ENCODE measurements at places on chromosomes 4 and X.

- no peaks in the 10 kb centered on the region for H3K36me3 ChIP-seq
- no peaks in the 10 kb centered on the region for H3K4me1 ChIP-seq
- H3K27ac ChIP-seq, result peak overlapping the region; percentile 25
- peak; percentile 24 for DNase-seq
- no peaks in the 10 kb centered on the region for H3K27me3 ChIP-seq
- H3K4me3 ChIP-seq, result peak overlapping the region; percentile 53
Observed at GRCh38 chr4:1683261-1683735, 815 bp downstream of the FAM53A start.

DNA sequence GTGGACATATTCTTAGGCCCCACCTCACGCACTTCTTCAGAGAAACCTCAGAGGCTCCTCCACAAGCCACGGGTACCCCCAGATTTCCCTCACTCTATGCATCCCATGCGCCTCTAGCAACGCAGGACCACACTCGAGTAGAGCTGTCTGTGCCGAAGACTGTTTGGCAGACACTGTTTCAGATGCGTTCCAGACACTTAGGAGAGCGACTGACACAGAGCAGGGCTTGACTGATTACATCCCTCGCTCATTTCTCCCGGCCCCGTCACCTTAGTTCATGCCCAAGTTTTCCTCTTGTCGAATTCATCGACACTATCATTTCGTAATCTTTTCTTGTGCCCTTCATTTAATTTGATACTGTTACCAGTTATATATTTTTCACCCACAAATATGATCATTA lies 15.0 kb downstream of the SORBS2 start:
- no peak for DNase-seq
- no peak overlapping the region for H3K4me3 ChIP-seq
- H3K4me1 ChIP-seq, result peaks cover 10% of the 10 kb centered on the region
- no peaks in the 10 kb centered on the region for H3K27me3 ChIP-seq
- no peak overlapping the region for H3K27ac ChIP-seq
- H3K36me3 ChIP-seq, result no peaks in the 10 kb centered on the region

DNA sequence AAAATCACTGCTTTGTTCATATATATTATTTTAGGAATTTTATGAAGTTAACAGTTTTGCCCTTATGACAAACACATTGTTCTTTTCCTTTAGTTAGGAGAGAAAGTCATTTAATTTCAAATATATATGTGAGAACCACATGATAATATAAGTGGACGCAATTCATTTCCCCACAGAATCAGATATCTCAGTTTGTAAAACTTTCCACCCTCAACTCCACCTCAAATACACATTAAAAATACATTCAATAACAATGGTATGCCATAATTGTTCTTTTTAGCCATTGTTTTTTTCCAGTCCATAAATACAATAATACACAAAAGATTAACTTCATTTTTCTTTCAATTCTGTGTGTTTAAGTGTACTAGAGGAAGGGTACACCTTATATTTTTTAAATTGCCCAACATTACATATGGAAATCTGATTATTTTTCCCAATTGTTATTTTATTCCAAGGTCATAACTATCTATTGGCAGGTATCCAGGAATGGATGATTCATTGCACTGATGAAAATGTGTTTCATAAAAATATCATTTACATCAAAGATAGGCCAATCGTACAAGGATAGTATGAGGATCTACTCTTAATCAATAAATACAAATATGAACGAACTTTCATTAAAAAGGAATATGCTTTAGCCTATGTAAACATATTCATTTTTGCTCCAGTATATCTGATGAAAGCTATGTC lies 125.0 kb downstream of the PPP3CA start:
- no peak for DNase-seq
- H3K4me1 ChIP-seq, result peaks cover 17% of the 10 kb centered on the region
- H3K27ac ChIP-seq, result no peak overlapping the region
- no peak overlapping the region for H3K4me3 ChIP-seq
- H3K27me3 ChIP-seq, result no peaks in the 10 kb centered on the region

- H3K4me1 ChIP-seq, result no peaks in the 10 kb centered on the region
- no peaks in the 10 kb centered on the region for H3K36me3 ChIP-seq
- no peak for DNase-seq
- no peaks in the 10 kb centered on the region for H3K27me3 ChIP-seq
- no peak overlapping the region for H3K4me3 ChIP-seq
Observed at GRCh38 chr4:17721496-17722355, 59.7 kb downstream of the FAM184B start.

DNA sequence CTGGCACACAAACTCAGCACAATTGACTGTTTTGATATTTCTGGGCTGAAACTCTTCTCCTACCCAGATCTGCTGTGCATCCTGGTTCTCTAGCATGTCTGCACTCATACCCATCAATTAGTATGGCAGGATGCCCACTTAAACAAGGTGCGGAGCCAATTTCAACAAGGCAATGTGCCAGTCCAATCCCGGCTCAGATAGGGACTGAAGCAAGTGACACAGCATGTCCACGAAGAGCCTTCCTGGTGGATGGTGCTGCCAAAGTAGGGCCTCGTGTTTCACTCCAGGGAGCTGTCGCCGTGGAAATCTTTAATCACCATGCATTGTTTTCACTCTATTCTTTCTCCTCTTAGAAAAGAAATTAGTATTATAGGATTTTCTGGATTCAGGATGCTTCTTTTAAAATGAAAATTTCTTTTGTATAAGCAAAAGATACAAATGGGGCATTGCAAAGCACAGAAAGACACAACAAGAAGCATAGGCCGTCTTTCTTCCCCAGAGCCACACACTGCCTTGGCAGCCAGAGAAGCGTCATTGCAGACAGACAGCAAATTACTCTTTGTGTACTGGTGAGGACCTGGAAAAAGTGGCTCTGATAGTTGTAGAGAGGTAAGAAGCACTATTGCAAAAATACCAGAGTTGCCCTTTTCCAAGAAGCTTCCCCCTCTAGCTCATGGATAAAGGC lies 40.6 kb upstream of the LSM6 start:
- DNase-seq, result peak; percentile 10
- no peaks in the 10 kb centered on the region for H3K4me1 ChIP-seq
- no peaks in the 10 kb centered on the region for H3K36me3 ChIP-seq
- H3K27ac ChIP-seq, result no peak overlapping the region
- H3K27me3 ChIP-seq, result no peaks in the 10 kb centered on the region
- H3K4me3 ChIP-seq, result no peak overlapping the region

- H3K4me3 ChIP-seq, result no peak overlapping the region
- H3K27me3 ChIP-seq, result no peaks in the 10 kb centered on the region
- H3K27ac ChIP-seq, result no peak overlapping the region
- no peaks in the 10 kb centered on the region for H3K36me3 ChIP-seq
- no peak for DNase-seq
Observed at GRCh38 chr4:6113641-6114040, 86.7 kb downstream of the JAKMIP1 start.

- no peak for DNase-seq
- no peaks in the 10 kb centered on the region for H3K36me3 ChIP-seq
- no peak overlapping the region for H3K4me3 ChIP-seq
- no peaks in the 10 kb centered on the region for H3K4me1 ChIP-seq
Observed at GRCh38 chr4:149645790-149646189, 169.9 kb downstream of the IQCM start.

- H3K4me3 ChIP-seq, result no peak overlapping the region
- no peaks in the 10 kb centered on the region for H3K36me3 ChIP-seq
- no peaks in the 10 kb centered on the region for H3K27me3 ChIP-seq
Observed at GRCh38 chr4:124803026-124803425, 90.5 kb upstream of the ANKRD50 start.

DNA sequence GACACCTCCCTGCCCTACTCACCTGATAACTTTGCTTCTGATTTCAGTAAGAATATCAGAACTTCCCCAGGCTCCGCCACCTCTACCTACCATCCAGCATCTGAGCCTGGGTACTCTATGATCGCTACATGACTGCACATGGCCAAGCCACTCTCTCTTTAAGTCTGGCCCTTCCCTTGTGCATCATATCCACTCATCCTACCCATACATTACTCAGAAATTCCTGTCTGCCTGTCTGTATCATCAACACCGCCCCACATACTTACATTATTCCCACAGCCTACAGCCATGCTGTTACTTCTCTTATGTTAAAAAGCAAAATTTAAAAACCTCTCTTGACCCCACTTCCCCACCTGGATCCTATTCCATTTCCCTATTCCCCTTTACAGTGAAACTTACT lies 84.7 kb downstream of the SCD5 start:
- H3K27ac ChIP-seq, result no peak overlapping the region
- H3K36me3 ChIP-seq, result no peaks in the 10 kb centered on the region
- DNase-seq, result no peak

- no peaks in the 10 kb centered on the region for H3K4me1 ChIP-seq
- no peaks in the 10 kb centered on the region for H3K27me3 ChIP-seq
- H3K27ac ChIP-seq, result no peak overlapping the region
- H3K36me3 ChIP-seq, result no peaks in the 10 kb centered on the region
Observed at GRCh38 chr4:171622729-171623128, 190.5 kb upstream of the GALNTL6 start.

DNA sequence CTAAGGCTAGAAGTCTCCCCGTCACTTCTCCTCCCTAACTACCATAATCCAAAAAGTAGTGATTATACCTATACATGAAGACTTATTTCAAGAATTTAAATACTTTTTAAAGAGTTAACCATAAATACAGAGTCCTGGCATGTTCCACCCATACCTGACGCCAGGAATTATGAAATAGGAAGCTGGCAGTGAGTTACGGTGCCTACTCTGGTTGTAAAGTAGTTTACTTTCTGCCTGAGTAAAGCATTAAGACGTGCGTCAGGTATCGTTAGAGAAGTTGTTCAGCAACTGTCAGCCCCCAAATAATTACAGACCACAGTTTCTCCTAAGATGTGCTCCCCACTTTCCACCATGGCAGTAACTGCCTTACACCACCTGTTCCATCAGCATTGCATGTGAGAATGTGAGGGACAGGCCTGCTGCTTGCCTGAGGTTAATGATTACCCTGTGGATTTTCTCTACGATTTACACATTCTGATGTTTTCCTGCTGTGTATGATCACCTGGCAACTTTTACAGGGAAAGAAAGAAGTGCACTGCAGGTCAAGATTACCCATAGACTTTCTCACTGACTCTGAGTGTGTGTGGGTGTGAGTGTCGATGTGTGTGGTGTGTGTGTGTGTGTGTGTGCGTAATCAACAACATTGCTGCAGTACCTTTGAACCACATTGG lies 92.3 kb upstream of the SLC7A11 start:
- H3K27ac ChIP-seq, result peak overlapping the region; percentile 58
- no peak overlapping the region for H3K4me3 ChIP-seq
- no peaks in the 10 kb centered on the region for H3K4me1 ChIP-seq
- no peaks in the 10 kb centered on the region for H3K27me3 ChIP-seq
- H3K36me3 ChIP-seq, result no peaks in the 10 kb centered on the region

GRCh38 chr4:126372634-126373033 lies 1057.9 kb downstream of the FAT4 start:
- H3K27ac ChIP-seq, result no peak overlapping the region
- no peak for DNase-seq
- H3K4me1 ChIP-seq, result no peaks in the 10 kb centered on the region
- H3K27me3 ChIP-seq, result no peaks in the 10 kb centered on the region
- no peaks in the 10 kb centered on the region for H3K36me3 ChIP-seq
- no peak overlapping the region for H3K4me3 ChIP-seq

DNA sequence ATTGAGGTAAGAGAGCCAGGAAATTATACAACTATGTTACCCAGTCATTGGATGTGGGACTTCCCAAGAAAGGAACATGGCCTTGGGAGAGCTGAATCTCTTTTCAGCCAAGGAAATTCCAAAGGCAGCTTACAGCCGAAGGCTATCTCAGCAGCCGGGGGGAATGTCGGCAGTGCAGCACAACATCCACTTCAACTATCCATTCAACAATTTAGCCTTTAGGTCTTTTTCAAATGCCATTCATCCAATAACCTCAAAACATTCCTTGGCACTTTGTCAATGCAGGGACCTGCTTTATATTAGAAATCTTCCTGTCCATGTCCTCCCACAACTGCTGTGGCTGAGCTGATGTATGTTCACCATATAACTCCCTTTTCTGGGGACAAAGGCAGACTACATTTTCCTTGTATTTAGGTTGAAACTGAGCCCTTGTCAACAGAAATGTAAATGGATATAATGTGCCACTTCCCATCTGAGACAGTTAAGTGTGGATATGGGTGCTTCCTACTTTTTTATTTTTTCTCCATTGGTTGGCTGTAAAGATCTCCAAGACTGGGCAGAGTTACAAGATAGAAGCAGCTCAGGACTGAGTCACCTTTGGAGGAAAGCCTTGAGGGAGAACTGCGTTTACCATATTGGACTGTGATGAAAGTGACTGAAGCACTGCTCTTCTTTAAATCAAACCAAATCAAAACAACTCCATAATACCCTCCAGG lies 94.8 kb downstream of the GPRIN3 start:
- no peak for DNase-seq
- H3K27me3 ChIP-seq, result no peaks in the 10 kb centered on the region
- H3K36me3 ChIP-seq, result no peaks in the 10 kb centered on the region
- peaks cover 4% of the 10 kb centered on the region for H3K4me1 ChIP-seq
- H3K4me3 ChIP-seq, result no peak overlapping the region
- no peak overlapping the region for H3K27ac ChIP-seq

DNA sequence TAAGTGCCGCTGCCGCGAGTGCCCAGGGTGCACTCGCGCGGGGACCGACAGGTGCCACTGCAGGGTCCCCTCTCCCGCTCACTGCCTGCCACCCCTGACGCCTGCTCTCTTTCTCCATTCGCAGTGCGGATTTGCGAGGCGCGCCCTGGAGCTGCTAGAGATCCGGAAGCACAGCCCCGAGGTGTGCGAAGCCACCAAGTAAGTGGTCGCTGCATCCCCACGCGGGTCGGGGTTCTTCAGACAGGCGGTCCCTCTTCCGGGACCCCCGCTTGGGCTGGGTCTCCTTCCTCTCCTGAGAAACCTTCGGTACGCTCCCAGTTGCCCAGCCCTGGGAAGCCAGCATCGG lies 547 bp downstream of the GUCY1A1 start:
- H3K27me3 ChIP-seq, result no peaks in the 10 kb centered on the region
- peak overlapping the region; percentile 34 for H3K4me3 ChIP-seq
- peaks cover 5% of the 10 kb centered on the region for H3K4me1 ChIP-seq
- no peaks in the 10 kb centered on the region for H3K36me3 ChIP-seq
- peak overlapping the region; percentile 91 for H3K27ac ChIP-seq

GRCh38 chr4:48490012-48490679 lies at the start of gene ZAR1:
TSS of gene ZAR1 (plus strand) at chr4:48490252. CDS start at chr4:48490292, 40 bp downstream.
- H3K4me1 ChIP-seq, result no peaks in the 10 kb centered on the region
- H3K27me3 ChIP-seq, result no peaks in the 10 kb centered on the region
- no peak within 1 kb of the TSS for H3K27ac ChIP-seq
- DNase-seq, result peak; percentile 64
- H3K36me3 ChIP-seq, result no peaks in the 10 kb centered on the region

- H3K4me3 ChIP-seq, result no peak overlapping the region
- no peaks in the 10 kb centered on the region for H3K36me3 ChIP-seq
- H3K27me3 ChIP-seq, result no peaks in the 10 kb centered on the region
- no peak for DNase-seq
- no peaks in the 10 kb centered on the region for H3K4me1 ChIP-seq
Observed at GRCh38 chr4:1090036-1090435, 23.3 kb downstream of the RNF212 start.

DNA sequence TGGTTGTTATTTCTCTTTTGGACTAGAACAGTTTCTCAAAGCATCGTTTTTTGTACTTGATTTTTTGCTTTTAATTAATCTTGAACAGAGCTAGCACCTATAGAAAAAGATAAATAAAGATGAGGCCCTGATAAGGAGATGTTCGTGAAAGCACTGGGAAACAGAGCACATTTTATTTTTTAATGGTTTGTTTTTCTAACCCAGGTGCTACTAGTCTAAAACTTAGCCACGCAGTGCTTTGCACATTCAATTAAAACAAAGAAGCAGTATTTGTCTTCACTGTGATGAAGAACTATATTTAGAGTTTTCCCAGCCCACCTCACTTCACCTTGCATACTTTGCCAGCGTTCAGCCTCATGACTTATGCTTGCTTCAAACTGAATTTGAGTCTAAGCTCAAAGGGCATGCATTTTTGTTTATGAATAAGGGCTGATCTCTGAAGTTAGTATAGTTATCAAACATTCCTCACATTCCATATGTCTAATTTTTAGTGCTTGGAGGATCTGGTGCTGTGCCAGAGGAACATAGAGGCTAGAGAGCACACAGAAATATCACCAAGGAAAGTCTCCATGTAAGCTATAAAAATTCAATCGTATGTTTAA lies 76.7 kb downstream of the WWC2 start:
- no peaks in the 10 kb centered on the region for H3K27me3 ChIP-seq
- no peaks in the 10 kb centered on the region for H3K36me3 ChIP-seq
- peaks cover 38% of the 10 kb centered on the region for H3K4me1 ChIP-seq

Data from pancreas (tissue), 10 donors.